M059J (cell line): ENCODE measurements at places on chromosomes 3 and 15.

DNA sequence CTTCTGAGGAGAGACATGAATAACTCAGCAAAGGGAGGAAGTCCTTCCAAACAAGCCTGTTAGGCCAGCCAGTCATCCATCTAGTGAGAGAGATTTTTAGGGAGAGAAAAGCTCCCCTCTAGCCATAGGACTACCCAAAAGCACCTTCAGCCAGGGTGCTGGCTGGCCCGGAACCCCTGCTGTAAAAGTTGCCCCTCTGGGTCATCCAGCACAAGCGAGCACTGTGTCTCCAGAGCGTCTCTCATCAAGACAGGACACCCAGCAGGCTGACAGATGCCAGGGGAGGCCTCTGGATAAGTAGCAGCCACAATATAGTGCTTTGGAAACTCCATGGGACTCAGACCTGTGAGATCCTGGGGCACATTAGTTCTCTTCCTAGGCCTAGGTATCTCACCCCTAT, 24.5 kb downstream of the ANXA2 start:
- no peak for DNase-seq

GRCh38 chr3:7209098-7209497, 348.2 kb downstream of the GRM7 start:
- no peak for DNase-seq

- peak; percentile 38 for DNase-seq
These were observed 123.1 kb downstream of the DMXL2 start for GRCh38 chr15:51499379-51499976.

- DNase-seq = no peak
These were observed 43.1 kb downstream of the PEAK1 start for GRCh38 chr15:77376770-77377169.

- DNase-seq = no peak
These were observed 127.8 kb downstream of the EPHB1 start for GRCh38 chr3:134922866-134923265.

DNA sequence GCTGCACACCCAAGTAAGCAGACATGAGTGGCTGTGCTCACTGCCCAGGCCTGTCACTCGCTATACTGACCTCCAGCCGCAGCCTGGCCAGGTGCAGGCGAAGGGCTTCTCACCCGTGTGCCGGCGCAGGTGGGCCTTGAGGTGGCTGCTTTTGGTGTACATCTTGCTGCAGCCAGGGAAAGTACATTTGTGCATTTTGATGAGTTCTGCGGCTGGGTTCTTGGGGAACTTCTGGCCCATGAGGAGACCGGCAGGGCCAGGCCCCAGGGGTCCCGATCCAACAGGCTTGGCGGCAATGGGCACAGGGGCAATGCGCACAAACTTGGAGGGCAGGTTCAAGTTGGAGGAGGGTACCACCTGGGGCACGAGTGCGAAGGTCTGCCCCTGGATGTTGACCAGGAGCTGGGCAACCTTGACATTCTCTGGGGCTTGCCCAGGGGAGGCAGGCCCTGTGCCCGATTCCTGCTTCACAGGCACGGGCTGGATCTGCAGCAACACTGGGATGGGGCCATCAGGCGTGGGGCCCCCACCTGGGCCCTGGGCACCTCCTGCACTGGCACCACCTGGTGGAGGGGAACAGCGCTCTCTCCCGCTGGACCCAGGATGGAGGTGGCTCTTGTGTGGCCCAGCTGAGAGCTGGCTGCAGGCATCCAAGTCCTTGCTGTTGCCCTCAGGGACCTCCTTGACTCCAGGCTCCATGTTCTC, 5.3 kb downstream of the KLF15 start:
- DNase-seq = no peak

GRCh38 chr15:71463156-71463665, 347.1 kb upstream of the NR2E3 start:
- no peak for DNase-seq

GRCh38 chr15:90425726-90426346, 37.8 kb downstream of the IQGAP1 start:
- DNase-seq = no peak

DNA sequence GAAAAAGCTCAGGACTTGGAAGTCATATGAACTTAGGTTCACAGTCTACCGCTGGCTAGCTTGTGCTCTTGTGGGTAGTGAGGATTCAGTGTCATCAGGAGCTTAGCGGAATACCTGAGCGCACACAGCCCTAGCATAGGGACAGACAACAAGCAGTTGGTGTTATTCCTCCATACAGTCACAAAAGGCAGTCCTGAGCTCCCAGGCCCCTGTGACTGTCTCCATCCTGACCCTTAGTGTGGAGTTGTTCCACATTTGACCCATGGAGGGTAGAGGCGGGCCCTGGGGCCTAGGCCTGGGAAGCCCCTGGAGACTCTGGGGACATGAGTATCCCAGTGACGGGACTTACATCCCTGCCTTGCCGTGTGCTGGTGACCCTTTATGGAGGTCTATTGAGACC, 131.5 kb upstream of the PLXNA1 start:
- no peak for DNase-seq

- no peak for DNase-seq
These were observed 85.5 kb upstream of the ETV5 start for GRCh38 chr3:186194451-186194811.

- DNase-seq = peak; percentile 46
These were observed 7.2 kb downstream of the ACAN start for GRCh38 chr15:88810446-88810845.

- DNase-seq = peak; percentile 29
These were observed 15.8 kb upstream of the ALDH1A3 start for GRCh38 chr15:100863796-100864267.

DNA sequence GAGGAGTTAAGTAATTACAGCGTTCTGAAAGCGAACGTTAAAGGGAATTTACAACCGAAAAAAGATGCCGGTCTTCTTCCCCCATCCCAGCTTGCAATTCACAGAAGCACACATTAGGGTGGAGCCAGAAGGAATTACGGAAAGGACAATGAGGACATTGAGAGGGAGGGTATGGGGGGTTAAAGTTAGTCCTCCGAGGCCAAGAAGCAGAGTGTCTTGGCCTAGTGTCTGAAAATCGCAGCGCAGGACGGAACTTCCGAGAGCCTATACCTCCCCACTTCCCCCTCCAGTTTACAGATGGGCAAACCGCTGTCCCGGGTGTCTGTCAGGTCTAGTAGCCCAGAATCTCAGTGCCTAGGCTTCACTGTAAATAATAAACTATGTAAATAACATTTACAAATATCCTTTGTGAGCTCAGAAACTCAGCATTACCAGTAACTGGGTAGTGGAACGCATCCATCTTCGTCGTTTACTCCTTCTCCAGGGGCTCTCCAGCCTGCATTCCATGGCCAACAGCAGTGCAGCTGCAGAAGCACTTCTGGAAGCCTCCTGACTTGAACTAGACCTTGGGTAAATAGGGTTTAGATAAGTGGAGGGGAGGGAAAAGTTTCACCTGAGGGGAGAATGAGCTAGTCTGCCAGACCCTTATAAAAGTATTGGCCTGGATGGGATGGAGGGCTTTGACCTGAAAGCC, 922 bp downstream of the ADPRH start:
- DNase-seq = no peak

DNA sequence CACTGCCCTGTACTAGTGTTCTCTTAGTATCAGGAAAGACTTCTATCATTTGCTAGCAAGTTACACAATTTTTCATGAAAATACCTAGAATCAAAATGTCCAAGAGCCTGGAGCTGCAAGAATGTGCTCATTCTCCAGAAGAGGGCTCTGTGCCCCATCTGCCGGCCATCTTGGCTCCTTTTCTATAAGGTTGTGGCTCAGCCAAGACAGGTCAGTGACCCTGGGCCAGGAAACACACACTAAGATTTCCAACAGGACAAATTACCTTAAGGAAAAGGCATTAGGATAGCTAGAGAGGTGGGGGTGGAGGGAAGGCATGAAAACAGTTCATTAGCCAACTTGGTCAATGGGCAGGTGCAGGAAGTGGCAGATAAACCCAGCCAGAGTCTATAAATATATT, 20.7 kb downstream of the TIMP4 start:
- DNase-seq = peak; percentile 46

DNA sequence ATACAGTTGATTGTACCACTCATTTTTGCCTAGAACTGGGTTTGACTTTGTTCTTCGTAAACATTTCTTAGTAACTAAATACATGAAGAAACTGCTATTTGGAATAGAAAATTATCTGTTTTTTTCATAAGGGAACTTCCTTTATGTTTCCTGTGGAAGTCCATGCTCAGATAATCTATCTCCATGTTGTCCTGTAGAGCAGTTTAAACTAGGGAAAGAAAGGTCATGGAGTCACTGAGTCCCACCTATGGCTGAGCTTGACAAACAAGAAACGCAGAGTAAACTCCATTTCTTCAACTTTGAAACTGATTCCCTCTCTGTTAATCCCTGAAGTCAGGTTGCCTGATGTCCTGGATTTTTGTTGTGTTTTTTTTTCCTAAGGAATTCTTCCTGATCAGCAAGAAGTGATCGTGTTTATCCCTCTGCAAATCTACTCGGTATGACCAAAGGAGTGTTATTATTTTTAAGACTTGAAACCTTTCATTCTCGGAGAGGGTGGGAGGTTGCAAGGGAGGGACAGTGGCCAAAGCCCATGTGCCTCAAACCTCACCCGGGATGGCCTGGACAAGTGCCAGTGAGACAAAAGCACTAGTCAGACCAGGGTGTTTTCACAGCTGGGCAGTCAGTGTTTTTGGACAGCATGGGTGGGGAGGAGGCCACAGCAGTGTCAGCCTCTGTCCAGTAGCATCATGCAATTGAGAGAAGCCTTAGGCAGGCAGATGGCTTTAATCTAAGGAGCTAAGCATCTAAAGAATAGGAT, 129.8 kb upstream of the PHLDB2 start:
- peak; percentile 73 for DNase-seq

DNA sequence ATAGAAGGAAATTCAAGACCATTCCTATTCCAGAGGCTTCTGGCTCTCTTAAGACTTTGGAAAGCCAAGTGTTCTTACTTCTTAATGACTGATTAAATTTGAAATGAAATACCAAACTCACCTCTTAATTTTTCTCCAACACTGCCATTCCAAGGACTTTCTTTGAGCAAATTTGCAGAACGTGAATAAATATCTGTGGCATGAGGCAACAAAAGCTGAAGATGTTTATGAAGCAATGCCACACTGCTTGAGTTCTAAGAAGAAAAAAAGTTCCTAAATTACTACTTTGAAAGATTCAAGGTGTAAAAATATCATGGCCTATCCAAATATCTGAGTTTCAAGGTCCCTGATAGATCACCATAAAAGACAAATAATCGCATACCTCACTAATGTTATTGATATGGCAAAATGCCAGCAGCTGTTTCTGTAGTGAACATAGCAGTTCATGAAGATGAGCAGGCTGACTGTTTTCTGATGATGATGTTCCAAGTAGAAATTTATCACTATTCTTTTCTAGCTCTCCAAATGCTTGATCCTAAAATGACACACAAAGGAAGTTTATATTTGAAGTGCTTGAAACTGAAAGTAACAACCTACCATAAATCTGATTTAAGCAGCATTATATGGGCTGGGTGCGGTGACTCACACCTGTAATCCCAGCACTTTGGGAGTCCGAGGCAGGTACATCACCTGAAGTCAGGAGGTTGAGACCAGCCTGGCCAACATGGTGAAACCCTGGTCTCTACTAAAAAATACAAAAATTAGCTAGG, 104.4 kb downstream of the HERC1 start:
- DNase-seq = no peak

GRCh38 chr3:32818970-32819511, 1.2 kb downstream of the TRIM71 start:
- DNase-seq = no peak

- DNase-seq = no peak
These were observed 95.1 kb upstream of the MEX3B start for GRCh38 chr15:82140886-82141285.

DNA sequence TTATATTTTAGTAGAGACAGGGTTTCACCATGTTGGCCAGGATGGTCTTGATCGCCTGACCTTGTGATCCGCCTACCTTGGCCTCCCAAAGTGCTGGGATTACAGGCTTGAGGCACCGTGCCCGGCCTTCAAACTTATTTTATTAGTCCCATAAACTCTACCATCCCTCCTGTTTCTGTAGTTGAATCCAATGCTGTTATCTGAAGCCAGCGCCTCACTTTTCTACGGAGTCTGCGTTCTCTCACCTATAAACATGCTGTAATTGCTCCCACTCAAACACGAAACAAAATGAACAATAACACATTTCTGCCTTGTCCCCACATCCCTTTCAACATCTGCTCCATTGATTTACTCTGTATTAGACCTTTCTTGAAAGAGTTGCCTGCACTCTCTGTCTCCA, 222.3 kb upstream of the LRRFIP2 start:
- DNase-seq = no peak

- DNase-seq = no peak
These were observed 34.5 kb downstream of the TGFBR2 start for GRCh38 chr3:30640851-30641250.

DNA sequence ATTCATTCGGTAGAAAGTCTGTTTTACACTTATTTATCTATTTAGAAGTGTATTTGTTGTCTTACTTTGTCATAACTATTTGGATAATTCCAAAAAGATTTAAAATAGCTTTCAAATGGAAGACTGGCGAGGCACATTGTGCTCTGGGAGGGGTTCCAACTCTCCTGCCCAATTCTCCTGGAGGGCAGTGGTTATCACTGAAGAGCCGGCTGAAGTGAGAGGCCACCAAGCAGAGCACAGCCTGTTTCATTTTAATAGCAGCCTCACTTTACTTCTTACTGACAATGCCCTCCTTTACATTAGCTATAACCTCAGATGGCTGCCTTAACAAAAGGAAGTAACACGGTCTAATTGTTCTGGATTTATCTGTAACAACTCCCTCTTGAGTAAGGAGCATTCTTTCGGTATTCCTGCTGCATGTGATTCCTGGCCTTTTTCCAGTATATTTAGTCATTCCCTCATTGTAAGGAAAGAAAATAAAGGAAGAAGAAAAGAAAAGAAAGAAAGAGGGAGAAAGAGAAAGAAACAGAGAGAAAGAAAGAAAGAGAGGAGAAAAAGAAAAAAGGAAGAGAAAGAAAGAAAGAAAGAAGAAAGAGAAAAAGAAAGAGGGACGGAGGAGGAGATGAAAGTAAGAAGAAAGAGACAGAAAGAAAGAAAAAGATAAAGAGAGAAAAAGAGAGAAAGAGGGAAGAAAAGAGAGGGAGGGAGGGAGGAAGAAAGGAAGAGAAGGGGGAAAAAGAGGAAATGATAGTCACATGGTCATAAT, 339.8 kb upstream of the WNT5A start:
- DNase-seq = no peak

GRCh38 chr15:61049028-61049427, 180.1 kb downstream of the RORA start:
- DNase-seq = no peak

DNA sequence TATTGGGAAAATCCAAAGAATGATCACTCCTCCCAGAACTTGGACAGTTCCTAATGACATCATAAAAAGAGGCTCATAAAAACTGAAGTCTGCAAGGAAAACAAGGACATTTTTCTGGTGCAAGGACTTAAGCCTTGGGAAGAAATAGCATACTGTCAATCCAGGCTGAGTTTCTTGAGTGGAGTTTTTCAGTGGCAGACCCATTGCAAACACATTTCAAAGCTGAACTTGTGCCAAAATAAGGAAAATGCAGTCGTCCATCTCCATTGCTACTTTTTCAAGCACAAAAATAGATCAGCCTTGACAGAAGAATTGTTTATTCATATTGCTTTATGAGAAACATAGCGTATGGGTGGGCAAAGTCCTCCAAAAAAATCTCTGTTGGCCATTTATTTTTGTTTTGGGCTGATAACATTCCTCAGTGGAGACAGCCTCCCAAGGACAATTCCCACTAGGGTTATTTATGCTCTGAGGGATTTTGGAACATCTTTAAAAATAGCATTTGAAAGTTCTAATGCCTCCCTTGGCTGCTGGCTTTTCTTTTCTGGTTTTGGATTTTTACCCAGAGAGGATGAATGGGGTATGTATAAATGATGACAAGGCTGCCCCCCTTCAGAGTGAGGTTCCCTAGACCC, 220.0 kb downstream of the CADPS start:
- DNase-seq = no peak
